ENCODE measurements at places on chromosomes 4 and X. TPM values are rescaled to one million over a fixed set of nuclear protein-coding genes. Genes with fewer than 3 reads are reported as not detected.

- no peaks in the 10 kb centered on the region for H3K27me3 ChIP-seq
- DNase-seq = no peak
- H3K4me1 ChIP-seq = no peaks in the 10 kb centered on the region
- H3K36me3 ChIP-seq = no peaks in the 10 kb centered on the region
Observed at GRCh38 chr4:99468889-99469288, 33.7 kb upstream of the ADH7 start.

- H3K27ac ChIP-seq = no peak overlapping the region
- H3K4me3 ChIP-seq = no peak overlapping the region
- H3K4me1 ChIP-seq = no peaks in the 10 kb centered on the region
- no peaks in the 10 kb centered on the region for H3K36me3 ChIP-seq
- no peak for DNase-seq
- H3K27me3 ChIP-seq = no peaks in the 10 kb centered on the region
Observed at GRCh38 chr4:5746250-5746649, 35.2 kb downstream of the EVC start.

GRCh38 chr4:153198719-153199118 is 5.5 kb upstream of the TRIM2 start:
- H3K36me3 ChIP-seq = no peaks in the 10 kb centered on the region
- no peaks in the 10 kb centered on the region for H3K4me1 ChIP-seq
- H3K4me3 ChIP-seq = no peak overlapping the region
- no peak for DNase-seq

DNA sequence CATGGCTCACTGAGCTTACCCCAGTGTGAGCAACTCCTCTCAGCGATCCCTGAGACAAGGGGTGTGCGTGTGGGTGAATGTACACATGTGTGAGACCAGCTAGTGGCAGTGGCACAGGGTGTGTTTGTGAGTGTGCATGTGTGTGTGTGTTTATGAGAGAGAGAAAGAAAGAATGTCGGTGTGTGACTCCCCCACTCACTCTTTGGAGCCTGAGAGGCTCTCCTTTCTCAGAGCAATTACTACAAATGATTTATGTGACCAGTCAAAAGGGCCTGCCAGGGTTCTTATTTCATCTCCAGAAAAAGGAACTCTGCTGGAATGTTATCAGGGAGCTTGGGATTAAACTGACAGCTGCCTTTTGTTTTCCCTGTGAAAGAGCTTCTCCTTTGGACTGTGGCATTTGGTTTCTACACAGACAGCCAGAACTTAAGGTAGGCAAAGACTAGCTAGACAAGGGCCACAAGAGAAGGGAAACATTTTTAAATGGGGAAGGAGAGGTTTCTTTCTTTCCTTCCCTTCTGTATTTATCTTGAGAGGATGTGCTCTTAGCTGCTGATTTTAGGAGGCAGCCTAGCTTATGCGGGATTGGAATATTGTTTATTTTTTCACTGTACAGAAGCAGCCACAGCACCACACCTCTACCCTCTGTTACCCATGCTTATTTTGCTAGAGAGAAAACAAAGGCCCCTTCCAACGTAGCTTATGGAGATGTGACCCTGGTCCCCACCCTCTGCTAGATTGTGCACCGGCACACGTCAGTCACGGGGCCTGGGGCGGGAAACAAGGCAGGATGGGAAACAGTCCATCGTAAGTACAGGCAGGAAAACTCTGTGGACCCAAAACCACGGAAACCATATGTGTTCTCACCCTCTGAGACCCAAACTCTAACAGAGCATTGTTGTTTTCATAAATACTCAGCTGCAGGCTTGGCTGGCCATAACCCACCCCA is 143.5 kb downstream of the MGST2 start:
- peaks cover 6% of the 10 kb centered on the region for H3K36me3 ChIP-seq
- H3K4me3 ChIP-seq = no peak overlapping the region
- H3K27me3 ChIP-seq = peaks cover 3% of the 10 kb centered on the region
- DNase-seq = no peak
- peaks cover 4% of the 10 kb centered on the region for H3K4me1 ChIP-seq

GRCh38 chr4:743463-744211 is 38.0 kb downstream of the PCGF3 start:
- no peak for DNase-seq
- no peak overlapping the region for H3K4me3 ChIP-seq
- H3K4me1 ChIP-seq = peaks cover 7% of the 10 kb centered on the region
- H3K27ac ChIP-seq = no peak overlapping the region
- no peaks in the 10 kb centered on the region for H3K27me3 ChIP-seq
- H3K36me3 ChIP-seq = peaks cover 17% of the 10 kb centered on the region

The EDA gene
- total RNA-seq = 1.1 TPM

The GABRE gene
- not detected for total RNA-seq

The XAGE2 gene
- total RNA-seq = not detected

The IGSF1 gene
- not detected for total RNA-seq

The GYPA gene
- total RNA-seq = not detected

The HAND2 gene
- total RNA-seq = not detected

Data from naive thymus-derived CD8-positive, alpha-beta T cell (primary cell).